ENCODE measurements at places on chromosomes 3 and 15. TPM values are rescaled to one million over a fixed set of nuclear protein-coding genes. Genes with fewer than 3 reads are reported as not detected.

C2CD4B gene
- not detected for total RNA-seq

DNA sequence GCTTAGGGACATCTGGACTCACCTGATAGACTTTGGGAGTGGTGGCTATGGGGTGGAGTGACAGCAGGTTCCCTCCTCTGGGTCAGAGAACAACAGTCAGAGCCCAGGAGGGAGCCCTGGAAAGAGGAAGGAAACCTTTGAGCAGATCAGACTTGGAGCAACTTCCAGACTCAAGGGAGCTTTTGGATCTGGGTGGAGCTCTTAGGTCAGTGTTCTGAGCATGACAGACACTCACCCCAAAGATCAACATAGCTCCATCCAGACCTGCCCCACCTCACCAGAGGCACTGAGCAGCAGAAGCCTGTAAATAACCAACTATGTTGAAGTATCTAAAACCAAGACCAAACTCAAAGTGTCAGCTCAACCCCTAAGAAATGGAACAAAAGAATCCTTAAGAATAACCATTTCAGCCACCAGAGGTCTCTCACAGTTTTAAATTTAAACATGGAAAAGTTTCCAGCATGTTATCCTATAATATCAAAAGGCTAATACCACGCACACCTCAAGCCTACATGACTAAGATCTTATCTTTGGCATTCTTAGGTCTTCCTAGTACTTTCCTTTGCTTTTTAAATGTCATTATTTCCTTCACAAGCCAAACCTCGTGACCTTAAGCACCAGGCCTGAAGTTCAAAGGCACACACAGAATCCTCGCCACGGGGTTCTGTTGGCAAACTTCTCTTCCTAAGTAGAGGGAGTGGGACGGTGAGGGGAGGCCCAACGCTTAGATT lies 56.4 kb downstream of the UMPS start:
- no peaks in the 10 kb centered on the region for H3K4me1 ChIP-seq
- peaks cover 8% of the 10 kb centered on the region for H3K27me3 ChIP-seq
- H3K36me3 ChIP-seq, result no peaks in the 10 kb centered on the region
- no peak overlapping the region for H3K4me3 ChIP-seq
- no peak for DNase-seq

- H3K4me3 ChIP-seq, result no peak overlapping the region
- no peak overlapping the region for H3K27ac ChIP-seq
- no peak for DNase-seq
- H3K27me3 ChIP-seq, result peaks cover 28% of the 10 kb centered on the region
- no peaks in the 10 kb centered on the region for H3K36me3 ChIP-seq
These were observed 264.5 kb upstream of the RASGRP1 start for GRCh38 chr15:38829086-38829485.

DNA sequence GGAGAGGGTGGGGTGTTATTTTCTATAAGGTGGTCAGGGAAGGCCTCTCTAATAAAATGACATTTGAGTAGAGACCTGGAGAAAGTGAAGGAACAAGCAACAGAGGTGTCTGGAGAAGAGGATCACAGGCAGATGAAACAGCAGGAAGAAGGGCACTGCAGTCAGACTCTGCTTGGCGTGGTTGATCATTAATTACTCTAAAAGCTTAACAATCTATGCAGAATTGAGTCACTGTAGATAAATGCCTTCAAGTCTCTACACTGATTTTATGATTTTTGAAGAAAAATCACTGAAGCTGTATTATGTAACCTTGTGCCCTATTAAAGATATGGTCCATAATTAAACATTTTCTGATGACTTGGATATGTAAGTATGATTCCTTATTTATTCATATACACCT lies 114.2 kb downstream of the TNIK start:
- H3K27ac ChIP-seq, result no peak overlapping the region
- no peaks in the 10 kb centered on the region for H3K27me3 ChIP-seq
- H3K4me1 ChIP-seq, result peaks cover 13% of the 10 kb centered on the region
- peaks cover 41% of the 10 kb centered on the region for H3K36me3 ChIP-seq

DNA sequence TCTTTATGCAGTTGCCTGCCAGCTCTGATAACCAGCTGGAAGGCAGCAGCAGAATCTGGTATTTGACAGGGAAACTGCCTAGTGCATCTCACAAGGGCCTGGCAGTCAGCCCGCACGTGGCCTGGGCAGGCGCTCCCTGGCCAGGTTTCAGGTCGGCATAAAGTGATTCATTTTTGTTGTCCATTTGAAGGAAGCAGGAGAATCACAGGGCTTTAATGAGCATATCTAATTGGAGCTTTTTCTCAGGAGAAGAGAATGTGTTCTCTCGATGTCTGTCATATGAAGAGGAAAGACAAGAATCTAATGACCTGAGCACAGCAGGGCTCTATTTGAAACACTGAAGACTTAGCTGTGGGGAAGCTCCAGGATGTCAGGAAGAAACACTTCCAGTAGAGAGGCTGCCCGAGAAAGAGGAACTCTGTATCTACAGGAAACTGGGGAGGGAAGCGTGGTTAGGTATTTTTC lies 98.8 kb upstream of the MB21D2 start:
- no peak for DNase-seq
- H3K36me3 ChIP-seq, result no peaks in the 10 kb centered on the region
- H3K4me3 ChIP-seq, result no peak overlapping the region
- H3K4me1 ChIP-seq, result no peaks in the 10 kb centered on the region

DNA sequence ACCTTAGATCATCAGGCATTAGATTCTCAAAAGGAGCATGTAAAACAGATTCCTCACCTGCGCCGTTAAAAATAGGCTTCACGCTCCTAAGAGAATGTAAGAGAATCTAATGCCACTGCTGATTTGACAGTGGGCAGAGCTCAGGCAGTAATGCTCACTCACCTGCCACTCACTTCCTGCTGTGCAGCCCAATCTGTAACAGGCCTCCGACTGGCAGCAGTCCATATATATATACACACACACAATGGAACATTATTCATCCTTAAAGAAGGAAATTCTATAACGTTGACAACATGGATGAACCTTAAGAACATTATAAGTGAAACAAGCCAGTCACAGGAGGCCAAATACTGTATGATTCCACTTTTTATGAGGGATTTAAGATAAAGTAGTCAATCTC lies 24.5 kb downstream of the ZNF148 start:
- no peak for DNase-seq
- no peak overlapping the region for H3K4me3 ChIP-seq
- H3K36me3 ChIP-seq, result peaks cover 42% of the 10 kb centered on the region
- no peaks in the 10 kb centered on the region for H3K27me3 ChIP-seq
- no peak overlapping the region for H3K27ac ChIP-seq

DNA sequence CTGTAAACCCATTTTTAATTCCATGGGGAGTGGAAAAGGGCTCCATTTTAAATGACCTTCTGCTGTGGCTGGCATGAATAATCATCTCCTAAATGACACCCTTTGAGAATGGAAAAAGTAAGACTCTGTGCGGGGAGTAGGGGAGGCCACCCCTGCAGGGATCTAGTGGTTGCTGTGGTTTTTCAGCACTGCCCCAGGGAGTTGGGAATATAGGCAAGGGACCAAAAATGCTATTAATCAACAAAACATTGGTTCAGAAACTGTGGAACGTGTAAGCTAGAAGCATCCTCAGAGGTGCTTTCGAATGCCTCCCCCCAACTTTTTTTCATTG lies 30.1 kb upstream of the ADAMTS7 start:
- H3K4me3 ChIP-seq, result no peak overlapping the region
- no peaks in the 10 kb centered on the region for H3K27me3 ChIP-seq
- H3K36me3 ChIP-seq, result no peaks in the 10 kb centered on the region
- no peak overlapping the region for H3K27ac ChIP-seq
- no peaks in the 10 kb centered on the region for H3K4me1 ChIP-seq
- DNase-seq, result no peak

- DNase-seq, result no peak
- no peaks in the 10 kb centered on the region for H3K36me3 ChIP-seq
- no peak overlapping the region for H3K27ac ChIP-seq
- peaks cover 3% of the 10 kb centered on the region for H3K4me1 ChIP-seq
- no peaks in the 10 kb centered on the region for H3K27me3 ChIP-seq
- no peak overlapping the region for H3K4me3 ChIP-seq
These were observed 159.5 kb downstream of the SNRK start for GRCh38 chr3:43445820-43446219.

- peaks cover 31% of the 10 kb centered on the region for H3K4me1 ChIP-seq
- DNase-seq, result no peak
- no peak overlapping the region for H3K4me3 ChIP-seq
- no peaks in the 10 kb centered on the region for H3K27me3 ChIP-seq
- H3K27ac ChIP-seq, result no peak overlapping the region
- peaks cover 8% of the 10 kb centered on the region for H3K36me3 ChIP-seq
These were observed 3.3 kb upstream of the ARID3B start for GRCh38 chr15:74537736-74538135.

- H3K27ac ChIP-seq, result peak overlapping the region; percentile 32
- no peak overlapping the region for H3K4me3 ChIP-seq
- peaks cover 4% of the 10 kb centered on the region for H3K36me3 ChIP-seq
These were observed 47.1 kb downstream of the PDIA5 start for GRCh38 chr3:123113889-123114450.

- H3K4me1 ChIP-seq, result no peaks in the 10 kb centered on the region
- no peak overlapping the region for H3K4me3 ChIP-seq
- DNase-seq, result no peak
- no peaks in the 10 kb centered on the region for H3K36me3 ChIP-seq
These were observed 36.2 kb upstream of the ATOSA start for GRCh38 chr15:52715411-52715810.

All from activated CD4-positive, alpha-beta T cell treated with anti-CD3 and anti-CD28 coated beads, Interleukin-2, amount 10 ng/mL, durations not matched to agents 7 days and 5 days (primary cell).